ENCODE measurements at places on chromosomes 4 and X.
A peak's percentile ranks its signal among the peaks of the same experiment; 100 is the strongest.

GRCh38 chr4:88952081-88952480 lies 104.9 kb downstream of the FAM13A start:
- no peak for DNase-seq

GRCh38 chrX:20500171-20500865 lies 233.6 kb upstream of the RPS6KA3 start:
- DNase-seq = peak; percentile 11

- DNase-seq = peak; percentile 9
Measured at GRCh38 chr4:122293374-122294365, 85.1 kb upstream of the ADAD1 start.

DNA sequence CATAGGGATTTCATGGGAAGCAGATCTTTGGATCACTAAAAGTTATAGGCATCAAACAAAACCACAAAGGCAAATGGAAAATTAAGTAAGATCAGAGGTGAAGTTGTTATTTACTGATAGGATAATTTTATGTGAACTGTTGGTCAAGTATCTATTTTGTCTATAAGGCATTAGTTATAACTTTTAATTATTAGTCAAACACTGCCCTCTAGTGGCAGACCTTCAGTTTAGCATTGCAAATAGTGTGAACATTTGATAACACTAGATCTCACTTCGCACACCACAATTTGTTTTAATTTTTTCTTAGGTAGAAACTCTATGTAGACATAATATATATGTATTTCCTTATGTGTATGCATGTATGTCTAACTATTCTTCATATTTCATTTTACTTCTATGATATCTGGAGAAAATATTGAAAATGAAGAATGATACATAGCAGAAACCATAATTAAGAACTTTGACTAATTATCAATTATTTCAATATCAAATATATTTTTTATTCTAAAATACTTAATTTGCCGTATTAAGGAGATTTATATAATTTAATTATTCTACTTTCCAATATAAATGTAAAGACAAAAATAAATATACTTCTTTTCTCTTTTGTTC lies 214.5 kb upstream of the TACR3 start:
- DNase-seq = peak; percentile 73

- peak; percentile 34 for DNase-seq
Measured at GRCh38 chrX:133434197-133434820, 19.0 kb upstream of the GPC4 start.

- no peak for DNase-seq
Measured at GRCh38 chr4:14096396-14096965, 469.0 kb upstream of the BOD1L1 start.

GRCh38 chr4:76905521-76905920 lies 7.6 kb upstream of the SOWAHB start:
- DNase-seq = no peak

DNA sequence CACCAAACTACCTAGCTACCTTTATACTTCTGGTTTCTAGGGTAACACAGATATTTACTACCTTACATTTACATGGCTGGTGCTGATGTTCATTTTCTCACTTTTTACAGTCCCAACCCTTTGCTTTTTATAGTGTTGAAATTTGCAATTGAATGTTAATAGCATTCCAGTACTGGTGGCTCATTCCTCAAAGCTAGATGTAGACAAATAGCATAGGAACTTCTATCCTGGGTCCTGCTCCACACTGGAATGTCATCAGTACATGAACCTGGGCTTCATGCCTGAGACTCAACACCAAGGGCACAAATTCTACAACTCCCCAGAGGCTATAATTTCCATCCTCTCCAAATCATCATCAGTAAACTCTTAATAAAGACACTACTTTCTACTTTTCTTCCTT lies 10.3 kb upstream of the TRMT2B start:
- DNase-seq = peak; percentile 10

- peak; percentile 41 for DNase-seq
Measured at GRCh38 chrX:12901486-12901885, 4.9 kb upstream of the TLR8 start.
